ENCODE measurements at places on chromosomes 7 and 10.
A peak's percentile ranks its signal among the peaks of the same experiment; 100 is the strongest.

DNA sequence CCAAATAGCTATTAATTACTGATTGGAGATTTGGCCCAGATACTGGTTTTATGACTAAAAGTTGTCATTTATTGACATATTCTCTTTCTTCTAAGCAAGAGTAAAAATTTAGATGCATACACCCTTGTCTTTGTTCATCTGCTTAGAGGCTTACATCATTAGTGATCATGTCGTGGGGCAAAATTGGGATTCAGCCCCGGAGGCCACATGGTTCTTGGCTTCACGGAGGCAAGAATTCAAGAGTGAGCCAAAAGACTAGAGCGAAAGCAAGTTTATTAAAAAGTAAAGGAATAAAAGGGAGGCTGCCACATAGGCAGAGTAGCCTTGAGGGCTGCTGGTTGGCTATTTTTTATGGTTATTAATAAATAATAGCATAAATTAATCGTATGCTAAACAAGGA lies 41.1 kb downstream of the MINPP1 start:
- no peak for DNase-seq

GRCh38 chr10:44006771-44007170 lies 358.1 kb upstream of the ZNF32 start:
- no peak for DNase-seq

- DNase-seq, result no peak
Observed at GRCh38 chr10:58265249-58265648, 2.4 kb downstream of the IPMK start.

GRCh38 chr10:4894335-4894734 lies 68.3 kb downstream of the AKR1E2 start:
- no peak for DNase-seq

DNA sequence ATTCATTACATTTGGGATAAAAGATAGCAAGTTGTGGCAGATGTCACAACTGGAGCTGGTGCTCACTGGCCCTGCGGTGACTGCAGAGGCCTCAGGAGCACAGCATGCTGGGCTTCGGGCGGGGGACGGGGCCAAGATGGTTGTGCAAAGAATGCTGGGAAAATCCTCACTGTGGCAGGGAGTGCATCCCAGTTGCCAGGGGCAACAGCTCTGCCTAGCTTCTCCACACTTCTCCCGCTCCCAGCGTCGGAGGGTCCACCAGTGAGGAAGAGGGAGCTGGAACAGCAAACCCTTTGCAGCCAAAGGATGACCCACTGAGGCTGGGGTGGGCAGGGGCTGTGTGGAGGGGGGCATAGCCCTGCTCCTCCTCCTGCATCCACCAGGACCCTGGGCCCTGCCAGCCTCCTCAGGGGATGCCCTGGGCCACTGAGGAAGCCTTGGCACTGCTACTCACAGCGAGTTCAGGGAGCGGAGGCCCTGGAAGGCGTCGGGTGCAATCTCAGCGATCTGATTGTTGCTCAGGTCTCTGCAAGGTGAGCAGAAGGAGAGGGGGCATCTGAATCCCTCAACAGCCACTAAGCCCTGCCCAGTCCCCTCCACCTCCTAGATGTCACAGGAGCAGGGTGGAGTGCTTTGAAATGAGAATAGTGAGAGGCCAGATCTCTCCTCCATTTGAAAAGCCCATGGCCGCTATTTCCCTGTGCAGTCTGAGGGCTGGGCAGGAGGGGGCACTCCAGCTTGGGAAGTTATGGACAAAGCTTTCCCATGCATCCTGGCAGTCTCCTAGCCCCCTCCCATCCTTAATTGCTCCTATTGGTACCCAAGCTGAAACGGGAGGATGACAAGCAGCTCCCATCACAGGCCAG lies 126.5 kb downstream of the SLIT1 start:
- DNase-seq, result no peak

- peak; percentile 69 for DNase-seq
Observed at GRCh38 chr7:77866786-77867536, 68.4 kb downstream of the PHTF2 start.

- no peak for DNase-seq
Observed at GRCh38 chr7:55206235-55207029, 158.7 kb upstream of the LANCL2 start.

GRCh38 chr7:35909870-35910357 lies 109.1 kb downstream of the SEPTIN7 start:
- DNase-seq, result no peak

GRCh38 chr7:139771001-139771956 lies 6.5 kb downstream of the HIPK2 start:
- no peak for DNase-seq

DNA sequence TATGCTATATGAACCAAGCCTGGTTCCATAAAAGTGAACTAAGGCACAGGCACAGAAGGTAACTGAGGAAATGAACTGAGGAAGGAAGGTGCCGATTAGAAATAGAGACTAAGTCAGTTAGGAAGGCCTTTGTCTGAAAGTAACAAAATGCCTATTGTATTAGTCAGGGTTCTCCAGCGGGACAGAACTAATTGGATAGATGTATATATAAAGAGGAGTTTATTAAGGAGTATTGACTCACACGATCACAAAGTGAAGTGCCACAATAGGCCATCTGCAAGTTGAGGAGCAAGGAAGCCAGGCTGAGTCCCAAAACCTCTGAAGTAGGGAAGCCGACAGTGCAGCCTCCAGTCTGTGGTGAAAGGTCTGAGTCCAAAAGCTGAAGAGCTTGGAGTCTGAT lies 13.9 kb upstream of the PLXNA4 start:
- DNase-seq, result no peak

DNA sequence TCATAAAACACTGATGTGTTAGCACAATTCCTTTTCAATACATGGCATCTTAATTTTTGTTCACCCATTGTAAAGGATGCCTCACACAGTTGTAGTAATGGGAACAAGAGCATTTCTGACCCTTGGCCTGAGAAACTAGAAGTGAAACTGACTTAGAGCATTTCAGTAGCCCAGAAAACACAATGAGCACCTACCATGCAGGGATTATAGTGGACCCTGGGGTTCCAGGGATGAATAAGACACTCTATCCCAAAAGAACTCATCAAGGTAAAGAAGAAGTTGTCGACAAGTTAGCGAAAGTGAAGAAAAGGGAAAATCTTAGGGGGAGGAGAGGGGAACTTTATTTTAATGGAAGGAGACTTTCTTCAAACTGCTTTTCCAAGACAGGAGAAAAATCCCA lies 125.6 kb downstream of the NT5C2 start:
- no peak for DNase-seq

- no peak for DNase-seq
Observed at GRCh38 chr10:68705548-68705947, 15.5 kb upstream of the CCAR1 start.

DNA sequence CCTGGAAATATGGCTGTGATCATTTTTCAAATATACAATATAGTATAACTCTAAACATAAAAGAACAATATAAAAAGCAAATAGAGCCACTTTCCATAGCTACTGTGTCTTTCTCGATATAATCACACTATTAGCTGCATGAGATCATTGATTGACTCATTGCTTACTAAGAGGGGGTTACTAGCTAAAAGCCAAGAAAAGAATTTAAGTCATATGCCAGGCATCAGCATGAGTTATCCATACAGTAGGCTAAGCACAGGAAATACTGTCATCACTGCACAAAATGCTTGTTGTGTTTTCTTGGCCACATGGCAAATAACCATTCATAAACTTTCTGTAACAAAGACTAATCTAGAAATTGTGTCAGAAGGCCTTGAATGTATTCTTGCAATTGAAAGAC lies 18.8 kb upstream of the ABCB5 start:
- peak; percentile 83 for DNase-seq

GRCh38 chr7:30612658-30613265 lies 18.1 kb downstream of the GARS1 start:
- DNase-seq, result no peak

DNA sequence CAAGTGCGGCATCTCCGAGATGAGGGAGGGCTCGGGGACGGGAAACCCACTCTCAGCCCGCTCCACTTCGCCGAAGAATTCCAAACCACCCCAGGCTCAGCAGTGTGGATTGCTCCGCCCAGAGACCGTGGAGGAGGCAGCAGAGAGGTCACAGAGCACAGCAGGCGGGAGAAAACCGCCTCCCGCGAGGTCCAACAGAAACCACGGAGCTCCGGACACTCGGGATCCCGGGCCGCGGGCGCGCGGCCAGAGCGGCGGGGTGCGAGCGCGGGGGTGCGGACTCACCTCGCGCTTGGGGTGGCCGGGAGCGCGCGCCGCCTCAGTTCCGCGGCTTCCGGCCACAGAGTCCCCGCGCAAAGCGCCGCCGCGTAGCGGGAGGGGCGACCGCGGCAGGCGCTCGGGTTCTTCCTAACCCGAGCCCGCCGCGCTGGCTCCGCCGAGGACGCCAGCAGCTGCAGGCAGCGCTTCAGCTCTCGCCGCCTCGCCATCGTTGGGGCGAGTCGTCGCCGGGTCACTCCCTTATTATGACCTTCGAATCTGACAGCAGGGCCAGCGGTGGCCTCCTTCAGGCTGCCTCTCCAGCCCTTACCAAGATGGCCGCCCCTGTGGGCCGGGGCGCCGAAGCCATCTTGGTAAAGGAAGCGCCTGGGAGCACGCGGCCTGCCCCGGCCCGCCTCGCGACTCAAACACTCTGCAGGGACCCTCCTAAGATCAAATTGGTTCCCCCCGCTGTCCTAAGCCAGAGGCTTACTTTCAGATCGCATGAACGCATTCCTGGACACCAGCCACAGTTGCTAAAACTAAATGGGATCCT lies at the start of gene NAPEPLD:
Gene NAPEPLD, minus strand, starts transcription at position 106 of the 814 bp plus-strand sequence. CDS start 20,323 bp downstream, outside the sequence.
- DNase-seq, result peak; percentile 67

DNA sequence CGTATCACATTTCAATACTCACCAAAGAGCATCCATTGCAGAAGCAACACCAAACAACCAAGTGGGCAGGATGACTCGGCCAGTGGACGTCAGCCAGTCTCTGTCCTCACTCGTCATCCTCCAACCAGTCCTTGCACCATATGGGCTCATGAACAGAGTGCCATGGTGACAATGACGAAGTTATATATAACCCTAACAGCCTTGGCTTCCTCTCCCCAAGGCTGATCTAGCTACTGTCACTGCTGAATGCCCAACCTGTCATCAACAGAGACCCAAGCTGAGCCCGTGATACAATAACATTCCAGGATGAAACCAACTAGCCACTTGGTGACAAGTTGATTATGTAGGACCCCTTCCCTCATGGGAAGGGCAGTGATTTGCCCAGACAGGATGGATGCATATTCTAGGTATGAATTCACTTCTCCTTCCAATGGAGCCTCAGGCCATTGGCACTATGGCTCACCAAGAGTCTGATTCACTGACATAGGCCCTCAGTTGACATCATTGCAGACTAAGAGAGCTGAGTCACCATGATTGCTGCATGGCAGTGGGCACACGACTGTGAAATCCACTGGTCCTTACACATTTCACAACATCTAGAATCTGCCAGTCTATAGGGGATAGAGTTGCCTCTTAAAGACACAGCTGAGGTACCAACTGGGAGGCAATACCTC lies 26.3 kb upstream of the PPIF start:
- peak; percentile 91 for DNase-seq

DNA sequence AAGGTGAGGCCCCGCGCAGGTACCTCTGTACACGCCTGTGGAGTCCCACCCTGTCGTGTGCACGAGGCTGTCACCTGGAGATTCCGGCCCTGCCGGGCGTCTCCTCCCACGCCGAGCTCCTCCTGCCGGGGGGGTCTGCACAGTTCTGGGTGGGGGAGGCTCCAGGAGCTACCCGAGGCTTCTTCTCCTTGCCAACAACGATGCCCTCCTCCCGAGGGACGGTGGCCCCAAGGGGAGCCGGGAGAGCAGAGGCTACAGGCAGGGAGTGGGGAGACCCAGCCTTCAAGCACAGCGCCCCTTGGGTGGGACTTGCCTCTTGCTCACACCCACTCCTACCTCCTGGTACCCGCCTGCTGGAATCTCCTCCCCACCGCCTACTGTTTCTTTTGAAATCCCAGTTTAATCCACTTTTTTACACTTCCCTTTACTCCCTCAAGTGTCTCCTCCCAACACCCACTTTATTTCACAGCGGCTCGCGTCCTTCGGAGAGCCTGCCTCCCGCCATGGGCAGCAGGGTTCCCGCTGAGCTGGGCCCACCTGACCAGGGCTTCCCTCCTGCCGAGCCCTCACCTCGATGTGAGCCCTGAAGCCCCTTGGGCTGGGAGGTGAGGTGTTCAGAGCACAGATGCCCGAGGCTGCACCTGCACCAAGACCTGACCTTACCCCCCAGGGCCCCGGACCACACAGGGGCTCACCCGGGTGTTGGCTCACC lies 338.1 kb downstream of the DNAJB6 start:
- no peak for DNase-seq

GRCh38 chr10:50567384-50567783 lies 56.4 kb downstream of the SGMS1 start:
- DNase-seq, result no peak

GRCh38 chr7:151745706-151746105 lies 131.2 kb downstream of the PRKAG2 start:
- DNase-seq, result no peak

DNA sequence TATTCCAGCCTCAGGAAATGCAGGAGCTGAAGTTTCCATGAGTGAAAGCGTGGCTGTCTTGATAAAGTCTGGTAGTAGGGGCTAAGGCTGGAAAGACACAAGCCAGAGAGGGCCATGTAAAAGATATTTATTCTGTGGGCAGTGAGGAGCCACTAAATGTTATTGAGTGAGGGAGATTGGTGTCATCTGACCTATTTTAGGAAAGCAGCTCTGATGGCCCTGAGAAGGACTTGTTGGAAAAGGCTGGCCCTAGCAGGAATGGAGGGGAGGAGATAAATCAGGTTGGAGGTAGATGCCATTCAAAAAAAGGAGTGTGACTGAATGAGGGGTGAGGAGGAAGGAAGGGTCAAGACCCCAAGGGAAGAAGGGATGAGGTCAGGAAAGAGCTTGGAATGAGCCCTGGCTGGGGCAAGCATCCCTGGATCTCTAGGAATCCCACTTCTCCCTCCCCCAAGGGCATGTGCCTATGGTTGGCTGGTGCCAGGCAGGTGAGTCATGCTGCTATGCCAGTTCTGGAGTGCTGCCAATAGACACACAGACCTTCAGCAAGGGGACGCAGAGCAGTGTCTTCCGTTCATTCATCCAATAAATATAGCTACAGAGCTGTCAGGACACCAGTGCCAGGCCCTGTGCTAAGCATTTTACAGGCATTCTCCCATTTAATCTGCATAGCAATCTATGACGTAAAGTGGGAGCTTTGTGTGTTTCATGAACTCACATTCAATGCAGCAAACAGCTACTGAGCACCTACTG lies 2.0 kb downstream of the ANKRD2 start:
- DNase-seq, result peak; percentile 99

- peak; percentile 24 for DNase-seq
Observed at GRCh38 chr10:46077141-46077554, 31.1 kb upstream of the MSMB start.

DNA sequence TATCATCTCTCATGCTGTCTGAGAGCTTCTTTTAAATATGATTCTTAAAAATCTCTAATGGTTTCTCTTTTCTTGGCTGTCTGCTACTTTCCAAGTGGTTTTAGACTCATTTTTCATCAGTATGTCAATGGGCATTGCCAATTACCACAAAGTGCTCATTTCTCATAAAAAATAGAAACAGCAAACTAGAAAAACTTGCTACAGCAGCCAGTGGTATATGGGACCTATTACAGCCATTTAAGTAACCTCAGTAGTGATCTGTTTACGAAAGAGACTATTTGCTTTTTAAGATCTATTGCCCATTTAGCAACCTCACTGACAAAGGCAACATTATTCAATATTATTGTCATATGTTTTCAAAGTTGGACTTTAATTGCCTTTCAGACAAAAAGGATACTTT lies 207.1 kb upstream of the RHOBTB1 start:
- no peak for DNase-seq

GRCh38 chr10:44352316-44353127 lies 32.4 kb downstream of the CXCL12 start:
- no peak for DNase-seq

- DNase-seq, result no peak
Observed at GRCh38 chr10:60896033-60896432, 48.0 kb downstream of the RHOBTB1 start.

GRCh38 chr10:91591797-91592174 lies 41.1 kb downstream of the PPP1R3C start:
- no peak for DNase-seq

All from NCI-H226 (cell line).